Activated effector memory CD4-positive, alpha-beta T cell treated with Interleukin-2 at 50 U/mL for 16 hours (primary cell): ENCODE measurements at places on chromosomes 12 and 14.

- no peak for DNase-seq
These were observed 186.9 kb upstream of the CAND1 start for GRCh38 chr12:67082221-67082620.

GRCh38 chr12:622416-622815, 40.8 kb downstream of the NINJ2 start:
- DNase-seq: no peak

DNA sequence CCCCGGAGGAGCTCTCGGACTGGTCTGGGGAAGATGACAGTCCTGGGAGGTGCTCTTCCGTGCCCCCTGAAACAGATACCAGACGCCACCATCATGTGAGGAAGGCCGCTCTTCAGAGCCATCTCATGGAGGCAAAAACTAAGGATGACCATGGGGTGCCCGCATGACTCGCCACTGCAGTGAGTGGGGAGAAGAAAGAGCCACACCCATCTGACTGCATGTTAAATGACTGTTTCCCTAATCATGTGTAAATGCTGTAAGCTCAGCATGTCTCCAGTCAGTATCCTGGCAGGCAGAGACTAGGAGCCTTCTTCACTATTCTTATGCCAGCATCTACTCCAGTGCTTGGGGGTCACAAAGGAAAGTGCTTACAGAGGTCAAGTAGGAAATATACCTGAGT, 4.0 kb downstream of the STON2 start:
- no peak for DNase-seq

DNA sequence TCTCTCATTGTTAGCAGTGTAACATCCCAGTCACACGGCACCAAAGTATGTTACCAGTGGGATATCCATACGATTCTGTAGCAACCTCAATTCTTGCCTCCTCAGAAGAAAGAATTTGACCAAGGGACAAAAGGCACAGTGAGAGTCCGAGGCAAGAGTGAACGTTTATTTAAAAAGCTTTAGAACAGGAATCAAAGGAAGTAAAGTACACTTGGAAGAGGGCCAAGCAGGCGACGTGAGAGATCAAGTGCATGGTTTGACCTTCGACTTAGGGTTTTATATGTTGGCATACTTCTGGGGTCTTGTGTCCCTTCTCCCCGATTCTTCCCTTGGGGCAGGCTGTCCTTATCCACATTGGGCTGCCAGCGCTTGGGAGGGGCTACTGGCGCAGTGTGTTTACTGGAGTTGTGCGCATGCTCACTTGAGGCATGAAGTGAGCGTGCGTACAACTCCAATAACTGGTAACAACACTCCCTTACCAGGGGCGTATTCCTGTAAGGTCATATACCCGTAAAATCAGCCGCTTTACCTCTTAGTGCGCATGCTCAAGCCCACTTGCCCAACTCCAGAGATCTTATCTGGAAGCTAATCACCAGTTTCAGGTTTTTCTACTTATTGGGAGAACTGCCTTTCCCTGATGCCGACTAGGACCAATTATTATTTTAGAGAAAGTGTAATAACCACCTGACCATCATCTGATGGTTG, 71.7 kb downstream of the FAR2 start:
- DNase-seq: no peak

DNA sequence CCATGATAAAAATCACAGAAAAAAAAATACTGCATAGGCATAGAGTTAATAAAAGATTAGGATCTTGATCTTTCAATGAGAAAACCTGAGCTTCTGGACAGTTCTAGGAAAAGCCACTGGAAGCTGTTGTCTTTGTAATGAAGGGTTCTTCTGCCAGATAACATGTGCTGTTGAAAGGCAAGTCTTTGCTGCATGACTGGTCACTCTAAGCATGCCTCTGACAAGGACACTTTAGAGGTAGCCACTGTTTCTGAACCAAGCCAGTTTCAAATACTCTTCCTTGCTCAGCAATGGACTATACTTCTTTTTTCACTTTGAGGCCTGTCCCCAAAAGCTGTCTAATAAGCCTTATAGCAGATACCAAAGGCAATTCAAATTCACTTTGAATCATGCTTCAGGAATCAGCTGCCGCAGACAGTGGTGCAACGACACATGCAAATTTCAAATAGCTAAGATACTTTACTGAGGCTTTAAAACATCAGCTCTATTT, 70.2 kb downstream of the BTG1 start:
- DNase-seq: no peak

DNA sequence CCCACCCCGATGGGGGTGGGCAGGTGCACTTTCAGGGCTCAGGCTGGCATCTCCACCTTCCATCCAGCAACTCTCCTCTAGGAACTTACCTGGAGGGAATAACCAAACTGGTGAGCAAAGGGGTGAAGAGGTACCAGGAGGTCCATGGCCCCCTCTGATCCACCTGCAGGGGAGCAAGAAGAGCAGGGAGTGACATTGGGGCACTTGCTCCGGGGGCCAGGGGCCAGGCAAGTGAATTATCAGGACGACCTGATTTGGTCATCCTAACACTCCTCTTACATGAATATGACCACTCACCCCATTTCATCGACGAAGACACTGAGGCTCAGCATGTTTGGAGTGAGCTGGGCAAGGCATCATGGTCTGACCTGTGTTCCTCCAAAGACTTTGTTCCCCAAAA, 6.0 kb downstream of the DIO3 start:
- DNase-seq: no peak

GRCh38 chr12:93638095-93638494, 39.1 kb upstream of the CRADD start:
- DNase-seq: no peak

GRCh38 chr12:66693901-66694513, 15.1 kb upstream of the GRIP1 start:
- DNase-seq: no peak

GRCh38 chr12:66508025-66508424, 170.9 kb downstream of the GRIP1 start:
- DNase-seq: no peak

DNA sequence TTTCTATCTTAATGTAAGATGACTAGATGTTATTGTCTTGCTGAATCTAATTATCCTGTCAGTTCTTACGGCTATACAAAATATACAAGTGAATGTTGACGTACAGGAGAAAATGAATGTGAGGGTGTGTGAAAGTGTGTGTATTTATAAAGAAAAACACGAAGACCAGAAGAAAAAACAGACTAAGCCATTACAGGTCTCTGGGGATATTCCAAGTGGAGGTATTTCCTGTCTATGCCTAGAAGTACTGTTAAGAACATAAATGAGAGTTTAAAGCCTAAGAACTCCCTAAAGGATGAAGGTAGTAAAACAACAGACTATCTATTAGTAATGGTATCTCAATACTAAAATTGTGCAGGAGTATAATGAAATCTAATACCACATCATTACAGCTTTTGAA, 7.6 kb downstream of the MDM1 start:
- no peak for DNase-seq

- DNase-seq: no peak
These were observed 4.2 kb upstream of the LGALS3 start for GRCh38 chr14:55124774-55125386.

- no peak for DNase-seq
These were observed 120.0 kb upstream of the PRMT8 start for GRCh38 chr12:3371018-3371417.

DNA sequence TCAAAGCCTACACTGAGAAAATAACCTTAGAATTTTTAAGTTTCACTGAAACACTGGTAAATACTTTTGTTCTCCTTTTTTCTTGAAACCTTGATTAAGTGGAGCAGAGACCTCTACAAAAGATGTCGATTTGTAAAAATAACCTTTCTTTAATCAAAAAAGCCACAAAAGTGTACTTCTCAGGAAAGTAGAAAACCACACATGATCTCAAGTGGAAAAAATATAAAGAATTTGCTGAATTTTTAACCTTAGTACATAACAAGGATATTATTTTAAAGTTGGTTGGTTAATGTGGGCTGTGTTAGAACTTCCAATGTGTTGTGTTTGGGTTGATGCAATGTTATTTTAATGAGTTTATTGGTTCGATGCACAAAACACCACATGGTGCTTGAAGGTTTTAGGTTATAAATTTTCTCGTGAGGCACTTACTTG, 8.6 kb downstream of the LGR5 start:
- DNase-seq: no peak

DNA sequence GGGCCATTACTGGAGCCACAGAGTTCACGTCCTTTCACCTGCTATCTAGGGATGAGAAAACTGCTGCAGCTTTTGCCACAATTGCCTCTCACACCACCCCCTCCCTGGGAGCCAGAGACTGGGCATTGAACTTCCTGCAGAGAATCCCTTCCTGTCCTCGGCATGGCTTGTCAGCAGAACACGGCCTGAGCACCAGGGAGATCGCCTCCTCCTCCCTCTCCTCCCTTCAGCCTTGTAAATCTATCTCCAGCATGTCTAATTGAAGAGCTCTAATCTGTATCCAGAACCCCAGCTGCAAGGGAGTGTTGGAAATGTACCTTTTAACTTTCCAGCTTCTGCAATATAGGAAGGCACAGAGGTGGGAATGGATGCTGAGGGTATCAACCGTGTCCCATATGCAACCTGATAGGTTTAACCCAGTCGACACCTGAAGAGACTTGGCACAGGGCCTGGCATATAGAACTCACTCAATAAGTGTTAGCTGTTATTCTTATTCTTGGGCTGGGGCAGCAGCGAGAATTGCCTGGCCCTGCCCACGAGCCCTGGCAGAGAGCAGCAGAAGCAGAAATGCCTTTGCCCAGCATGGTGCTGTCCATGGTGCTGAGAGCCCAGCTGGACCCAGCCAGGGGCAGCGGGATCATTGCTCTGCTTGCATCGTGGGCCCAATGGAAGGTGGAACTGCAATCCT, 26.8 kb downstream of the TMEM63C start:
- peak; percentile 24 for DNase-seq

- no peak for DNase-seq
These were observed 109.7 kb downstream of the TMTC3 start for GRCh38 chr12:88251798-88252197.

- DNase-seq: peak; percentile 49
These were observed 123.0 kb upstream of the PZP start for GRCh38 chr12:9331218-9331626.

GRCh38 chr12:69238589-69239351, 599 bp upstream of the CPSF6 start:
- no peak for DNase-seq

- DNase-seq: no peak
These were observed 46.9 kb upstream of the RGS6 start for GRCh38 chr14:71885301-71885700.

- DNase-seq: no peak
These were observed 150.9 kb downstream of the SLC15A4 start for GRCh38 chr12:128672893-128673292.

GRCh38 chr14:28770061-28770460, 3.5 kb downstream of the FOXG1 start:
- DNase-seq: no peak

DNA sequence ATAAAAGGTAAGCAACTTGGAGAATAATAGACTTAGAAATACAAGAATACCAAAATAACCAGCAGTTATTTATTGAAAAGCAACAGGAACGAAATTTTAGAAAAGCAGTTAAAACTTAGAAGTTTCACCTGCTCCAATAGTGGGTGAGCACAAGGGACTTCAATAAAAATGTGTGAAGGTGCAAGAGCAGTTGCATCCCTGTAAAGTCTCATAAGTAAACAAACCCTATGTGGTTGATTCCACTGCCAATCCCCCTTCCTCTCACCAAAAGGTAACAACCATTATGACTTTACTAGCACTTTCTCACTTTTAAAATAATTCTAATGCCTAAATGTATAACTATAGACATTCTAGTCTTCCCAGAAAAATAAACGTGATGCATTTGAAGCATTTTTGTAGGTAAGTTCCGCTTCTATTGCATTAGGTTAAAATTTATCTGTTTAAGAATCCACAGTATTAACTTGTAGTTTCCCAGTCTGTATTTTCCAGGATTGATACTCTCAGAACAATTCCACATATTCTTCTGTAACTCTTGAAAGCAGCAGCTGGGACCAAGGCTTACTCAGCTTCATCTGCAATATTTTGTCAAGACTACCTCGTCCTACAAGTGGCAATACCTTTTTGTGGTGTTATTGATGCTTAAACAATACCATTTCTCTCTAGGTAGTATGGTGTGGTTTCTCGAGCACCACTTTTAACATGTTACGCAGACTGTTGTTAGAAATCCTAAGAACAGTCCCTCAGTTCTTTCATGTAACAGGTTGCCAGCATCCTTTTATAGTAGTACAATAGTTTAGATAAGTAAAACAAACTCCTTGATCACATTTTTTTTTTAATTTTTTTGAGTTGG, 32.1 kb downstream of the HNRNPC start:
- no peak for DNase-seq
